Mammary epithelial cell (primary cell): ENCODE measurements at places on chromosomes 12 and 14. TPM values are rescaled to one million over a fixed set of nuclear protein-coding genes. Genes with fewer than 3 reads are reported as not detected.

DNA sequence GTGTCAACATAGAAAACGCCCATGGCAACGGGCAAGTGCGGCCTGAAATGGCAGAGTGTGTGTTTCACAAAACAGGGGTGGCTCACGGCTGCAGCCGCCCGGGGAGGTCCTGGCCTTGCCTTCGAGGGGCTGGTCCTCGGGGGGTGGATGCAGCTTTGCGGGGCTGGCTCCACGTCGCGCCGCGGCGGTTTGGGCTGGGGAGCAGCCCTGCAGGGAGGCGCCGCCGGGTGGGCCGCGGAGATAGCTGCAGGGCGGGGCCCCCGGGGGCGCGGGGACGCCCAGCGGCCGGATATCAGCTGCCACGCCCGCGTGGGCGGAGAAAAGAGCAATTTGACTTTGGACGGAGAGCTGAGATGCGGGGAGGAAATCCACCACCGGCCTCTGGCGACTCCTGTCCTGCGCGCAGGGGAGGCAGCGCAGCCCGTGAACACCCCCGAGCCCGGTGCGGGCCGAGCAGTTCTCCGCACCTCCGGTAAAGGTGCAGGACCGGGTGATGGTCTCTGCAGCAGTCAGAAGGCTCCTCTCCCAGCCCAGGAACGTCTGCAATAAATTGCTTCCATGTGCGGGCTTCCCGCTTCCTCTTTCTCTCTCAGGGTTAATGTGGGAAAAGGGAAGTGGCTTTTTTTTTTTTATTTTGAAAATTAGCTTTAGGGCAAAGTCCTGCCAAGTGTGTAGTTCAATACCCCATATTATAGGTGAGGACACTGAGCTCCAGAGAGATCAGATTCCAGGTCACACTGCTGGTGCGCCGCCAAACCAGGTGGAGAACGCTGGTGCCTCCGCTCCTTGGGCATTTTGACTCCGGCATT lies 110.5 kb downstream of the ARF6 start:
- peak; percentile 78 for DNase-seq

Gene HOXC6
- polyA plus RNA-seq, result 4.2 TPM

GRCh38 chr14:30238936-30239335 lies 311.3 kb upstream of the PRKD1 start:
- DNase-seq, result no peak

Gene BATF
- polyA plus RNA-seq, result not detected
